ENCODE measurements at places on chromosomes 7 and 10.

GRCh38 chr10:128473911-128474310 is 347.7 kb upstream of the MKI67 start:
- no peak for DNase-seq

DNA sequence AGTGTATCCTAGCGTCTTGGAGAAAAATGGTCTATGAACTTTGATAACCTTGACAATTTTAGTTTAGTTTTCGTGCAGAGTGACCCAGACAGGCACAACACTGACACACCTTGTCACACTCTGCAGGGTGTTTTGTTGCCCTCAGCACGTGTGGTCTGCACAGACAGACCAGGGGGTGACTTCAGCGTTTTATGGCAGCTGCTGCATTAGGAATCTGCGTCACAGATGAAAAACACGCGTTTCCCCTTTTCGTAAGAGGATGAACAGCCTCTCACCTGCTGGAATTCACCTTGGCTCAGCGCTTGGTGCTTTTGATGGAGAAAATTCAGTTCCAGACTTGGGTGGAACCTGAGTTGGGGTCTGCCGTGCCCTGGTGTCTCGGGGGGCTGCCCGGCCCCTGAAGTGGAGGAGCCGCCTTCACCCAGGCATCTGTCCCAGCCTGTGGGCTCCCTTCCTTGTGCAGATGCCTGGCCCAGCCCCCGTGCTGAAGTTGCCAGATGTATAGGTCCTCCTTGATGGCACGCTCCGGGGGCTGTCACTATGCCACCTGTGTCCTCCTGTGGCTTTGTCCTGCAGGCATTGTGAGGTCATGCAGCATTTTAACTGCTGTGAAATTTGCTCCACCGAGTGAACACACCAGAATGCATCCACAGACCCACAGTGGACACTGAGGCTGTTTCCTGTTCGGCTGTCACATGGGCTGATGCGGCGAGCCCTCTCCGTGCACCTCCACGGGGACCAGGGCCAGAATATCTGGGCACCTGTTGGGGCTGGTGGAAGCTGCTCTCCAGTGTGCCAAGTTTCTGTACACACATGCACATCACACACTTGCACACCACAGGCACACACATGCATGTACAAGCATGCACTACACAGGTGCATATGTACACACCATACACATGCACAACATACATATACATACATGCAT is 18.3 kb downstream of the INPP5A start:
- DNase-seq, result no peak

GRCh38 chr7:507623-508300 is 11.9 kb downstream of the PDGFA start:
- no peak for DNase-seq

DNA sequence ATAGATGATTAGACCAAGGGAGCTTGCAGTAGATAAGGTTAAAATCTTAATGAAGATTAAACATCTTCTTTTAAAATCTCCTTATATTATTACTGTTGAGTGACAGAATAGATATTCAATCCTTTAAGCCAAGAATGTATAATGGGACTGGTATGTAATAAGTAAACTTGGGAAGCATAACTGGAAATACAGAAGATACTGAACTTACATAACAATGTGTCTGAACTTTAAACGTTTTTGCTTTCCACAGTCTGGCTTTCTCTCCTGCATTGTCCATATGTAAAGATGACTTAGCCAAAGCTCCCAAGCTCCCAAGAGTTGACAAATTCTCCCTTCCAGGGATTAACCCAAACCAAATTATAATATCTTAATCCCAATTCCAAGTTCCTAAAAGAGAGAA is 129.8 kb downstream of the KCND2 start:
- DNase-seq, result no peak

- DNase-seq, result no peak
Observed at GRCh38 chr7:64999165-65000004, 7.1 kb downstream of the ERV3-1 start.

DNA sequence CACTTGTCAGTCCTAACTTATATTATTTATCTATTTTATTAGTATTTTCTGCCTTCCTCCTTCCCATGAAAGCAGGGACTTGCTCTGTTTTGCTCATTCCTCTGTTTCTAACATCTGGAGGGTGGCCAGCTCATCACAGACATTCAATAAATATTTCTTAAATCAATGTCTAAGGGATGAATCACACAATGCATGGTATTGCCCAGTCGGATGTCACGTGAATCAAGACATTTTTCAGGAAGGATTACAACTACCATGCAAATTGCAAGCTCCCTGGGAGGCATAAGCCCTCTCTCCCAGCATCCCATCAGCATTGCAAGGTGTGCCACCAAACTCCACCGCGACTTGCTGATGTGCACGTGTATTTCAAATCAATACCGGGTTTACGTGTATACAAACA is 146.6 kb upstream of the RNF32 start:
- no peak for DNase-seq

DNA sequence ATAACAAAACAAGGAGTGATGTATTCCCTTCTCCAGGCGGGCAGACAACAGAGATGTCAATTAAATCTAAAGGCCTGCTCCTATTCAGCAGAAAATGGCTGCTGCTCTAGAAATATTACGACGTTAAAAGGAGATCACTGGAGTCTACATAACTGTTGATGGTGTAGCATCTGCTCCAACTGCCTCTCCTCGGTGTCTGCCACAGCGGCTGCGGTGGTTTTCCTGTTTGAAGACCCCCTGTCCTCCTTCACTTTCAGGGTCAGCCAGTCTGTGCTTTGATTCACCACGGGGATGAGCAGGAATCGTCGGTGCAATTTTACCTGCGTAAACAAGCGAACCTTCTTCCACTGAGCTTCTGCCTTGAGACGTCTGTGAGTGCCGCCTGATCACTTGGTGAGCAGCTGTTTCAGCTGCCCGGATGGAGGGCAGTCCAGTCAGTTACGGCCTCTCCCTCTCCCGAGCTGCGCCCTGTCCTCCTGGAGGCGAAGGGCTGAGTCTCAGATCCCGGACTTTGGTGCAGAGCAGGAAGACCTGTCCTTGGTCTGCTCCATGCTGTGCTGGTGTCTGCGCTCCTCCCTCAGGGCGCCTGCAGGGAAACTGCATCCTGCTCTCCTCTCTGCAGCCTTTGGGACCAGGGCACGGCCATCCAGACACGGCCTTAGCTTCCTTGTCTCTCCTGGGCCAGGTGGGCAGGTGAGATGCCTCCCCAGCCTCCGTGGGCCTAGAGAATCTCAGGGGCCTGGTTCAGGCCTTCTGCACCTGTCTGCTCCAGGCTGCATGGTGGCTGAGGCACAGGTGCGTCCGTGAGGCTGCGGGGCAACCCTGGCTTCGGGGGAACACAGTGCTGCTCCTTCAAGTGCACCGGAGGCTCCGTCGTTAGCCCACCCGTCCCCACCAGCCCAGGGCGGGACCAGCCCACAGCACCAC is 326.6 kb downstream of the ADARB2 start:
- no peak for DNase-seq

GRCh38 chr10:15211464-15211979 is 43.0 kb upstream of the NMT2 start:
- no peak for DNase-seq

GRCh38 chr10:74728225-74728624 is 98.2 kb upstream of the KAT6B start:
- no peak for DNase-seq

DNA sequence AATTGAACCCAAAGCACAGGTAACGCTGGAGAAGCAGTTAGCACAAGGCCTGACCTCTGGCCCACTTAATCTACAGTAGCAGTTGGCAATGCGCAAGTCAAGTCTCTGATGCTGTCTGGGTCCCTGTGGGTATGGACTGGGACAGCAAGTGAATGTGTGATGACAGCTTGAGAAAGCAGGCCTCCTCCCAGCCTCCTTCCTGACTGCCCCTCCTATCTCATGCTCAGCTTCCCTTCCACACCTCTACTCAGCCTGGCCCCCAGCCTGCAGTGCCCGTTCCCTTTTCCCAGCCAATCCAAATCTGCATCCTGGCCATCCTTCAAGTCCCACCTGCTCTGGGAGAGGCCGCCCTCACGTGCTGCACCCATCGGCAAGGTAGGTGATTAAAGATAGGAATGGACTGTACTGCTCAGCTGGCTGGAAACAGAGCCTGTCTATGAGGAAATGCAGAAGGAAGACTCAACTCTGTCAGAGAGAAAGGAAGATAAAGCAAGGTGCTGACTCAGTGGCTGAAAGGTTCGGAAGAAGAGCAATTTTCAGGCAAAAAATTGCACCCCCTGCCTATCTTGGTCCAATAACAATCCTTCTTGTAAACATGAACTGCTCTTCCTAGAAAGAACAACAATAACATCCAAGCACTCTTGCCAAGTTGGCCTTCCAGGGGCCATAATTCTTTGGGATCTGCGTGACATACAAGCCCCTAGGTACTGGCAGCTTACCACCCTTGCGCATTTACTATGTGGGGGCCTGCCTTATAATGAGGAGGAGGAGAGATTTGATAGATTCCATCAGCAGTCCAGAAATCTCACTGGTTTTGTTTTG is 16.6 kb upstream of the FGFR2 start:
- DNase-seq, result no peak

DNA sequence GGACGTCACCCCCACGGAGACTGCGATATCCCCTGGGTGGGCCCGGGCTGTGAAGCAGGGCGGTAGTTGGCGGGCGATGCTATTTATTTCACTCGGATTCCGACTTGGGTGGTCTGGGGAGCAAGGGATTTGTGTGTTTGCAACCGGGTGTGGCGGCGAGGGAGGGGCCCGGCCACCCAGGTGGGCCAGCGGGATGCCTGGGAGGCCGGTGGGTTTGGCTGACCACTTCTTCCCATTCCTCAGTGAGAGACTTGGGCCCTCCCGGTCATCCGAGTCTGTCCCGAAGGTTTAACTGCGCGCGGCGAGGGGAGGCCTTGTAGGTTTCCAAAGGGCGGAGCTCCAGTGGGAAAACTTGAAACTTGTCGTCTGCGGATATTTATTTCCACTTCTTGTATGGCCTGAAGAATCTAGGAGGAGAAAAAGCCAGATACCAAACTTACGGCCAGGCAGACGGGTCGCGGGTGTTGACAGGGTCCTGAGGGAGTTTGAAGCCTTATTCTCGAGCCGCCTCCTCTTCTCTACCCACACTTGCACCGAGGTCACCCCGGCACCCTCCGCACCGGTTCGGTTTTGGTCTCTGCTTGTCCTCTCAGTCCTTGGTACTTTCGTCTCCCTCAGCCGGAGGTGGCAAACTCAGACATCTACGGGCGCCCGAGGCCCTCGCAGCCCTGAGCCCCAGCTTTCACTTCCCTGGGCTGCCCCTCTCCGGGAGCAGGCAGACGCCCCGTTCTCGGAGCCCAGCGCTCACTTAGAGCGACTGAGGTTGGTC is 17.9 kb downstream of the ZNF316 start:
- DNase-seq, result no peak

DNA sequence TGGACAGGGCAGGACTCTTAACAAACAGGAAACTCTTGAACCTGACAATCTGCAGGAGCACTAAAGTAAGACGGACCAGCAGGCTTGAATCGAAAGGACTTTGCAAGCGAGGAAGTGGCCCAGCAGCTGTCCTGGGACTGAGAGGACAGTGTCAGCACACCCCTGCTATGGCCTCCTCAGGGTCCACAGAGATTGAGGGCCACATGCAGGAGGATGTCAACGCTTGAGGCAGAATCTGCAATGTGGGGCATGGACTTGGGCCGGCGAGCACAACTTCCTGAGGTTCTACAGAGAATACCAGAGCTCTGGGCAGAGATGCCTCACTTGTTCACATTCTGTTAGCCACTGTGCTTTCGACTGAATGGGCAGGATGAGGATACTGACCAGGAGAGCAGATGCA is 84.4 kb upstream of the EFCAB10 start:
- DNase-seq, result no peak

GRCh38 chr10:116098411-116099022 is 174.5 kb downstream of the GFRA1 start:
- DNase-seq, result no peak

- no peak for DNase-seq
Observed at GRCh38 chr7:24574950-24575349, 1.7 kb downstream of the PALS2 start.

GRCh38 chr10:79367426-79368189 is 20.3 kb downstream of the PPIF start:
- no peak for DNase-seq

DNA sequence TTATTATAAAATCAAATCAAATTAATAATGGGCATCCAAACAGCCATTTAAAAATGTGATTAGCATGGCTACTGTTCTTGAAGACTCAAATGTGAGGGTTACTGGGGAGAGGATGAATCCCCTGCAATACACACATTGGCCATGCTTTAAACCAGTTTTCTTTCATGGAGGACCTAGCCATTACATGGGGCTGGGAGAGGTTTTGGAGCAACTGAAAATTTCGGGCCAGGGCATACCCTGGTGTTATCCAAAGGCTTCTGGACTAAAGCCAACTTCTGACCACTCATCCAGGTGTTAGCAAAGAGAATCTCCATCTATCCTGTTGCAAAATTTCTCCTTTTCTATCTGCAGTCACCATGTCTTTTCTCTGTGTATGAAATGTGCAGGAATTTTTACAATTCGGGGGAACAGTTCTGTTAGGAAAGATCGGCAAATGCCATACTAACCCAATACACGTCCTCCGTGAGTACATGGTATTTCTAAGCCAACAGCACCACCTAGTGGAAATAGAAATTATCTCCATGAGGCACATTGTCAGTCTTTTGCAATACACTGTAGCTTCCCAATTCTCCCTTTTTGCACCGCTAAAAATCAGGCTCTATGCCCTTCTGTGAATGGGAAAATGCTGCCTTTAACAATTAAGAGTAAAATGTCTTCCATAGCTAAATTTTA is 47.0 kb upstream of the ZNF107 start:
- DNase-seq, result no peak

- DNase-seq, result no peak
Observed at GRCh38 chr10:51399840-51400239, 299.6 kb downstream of the CSTF2T start.

- DNase-seq, result no peak
Observed at GRCh38 chr10:60367024-60367423, 22.7 kb downstream of the ANK3 start.

GRCh38 chr10:132336064-132336746 is 4.2 kb downstream of the LRRC27 start:
- DNase-seq, result no peak

- DNase-seq, result no peak
Observed at GRCh38 chr7:16785846-16786245, 19.0 kb downstream of the AGR2 start.

DNA sequence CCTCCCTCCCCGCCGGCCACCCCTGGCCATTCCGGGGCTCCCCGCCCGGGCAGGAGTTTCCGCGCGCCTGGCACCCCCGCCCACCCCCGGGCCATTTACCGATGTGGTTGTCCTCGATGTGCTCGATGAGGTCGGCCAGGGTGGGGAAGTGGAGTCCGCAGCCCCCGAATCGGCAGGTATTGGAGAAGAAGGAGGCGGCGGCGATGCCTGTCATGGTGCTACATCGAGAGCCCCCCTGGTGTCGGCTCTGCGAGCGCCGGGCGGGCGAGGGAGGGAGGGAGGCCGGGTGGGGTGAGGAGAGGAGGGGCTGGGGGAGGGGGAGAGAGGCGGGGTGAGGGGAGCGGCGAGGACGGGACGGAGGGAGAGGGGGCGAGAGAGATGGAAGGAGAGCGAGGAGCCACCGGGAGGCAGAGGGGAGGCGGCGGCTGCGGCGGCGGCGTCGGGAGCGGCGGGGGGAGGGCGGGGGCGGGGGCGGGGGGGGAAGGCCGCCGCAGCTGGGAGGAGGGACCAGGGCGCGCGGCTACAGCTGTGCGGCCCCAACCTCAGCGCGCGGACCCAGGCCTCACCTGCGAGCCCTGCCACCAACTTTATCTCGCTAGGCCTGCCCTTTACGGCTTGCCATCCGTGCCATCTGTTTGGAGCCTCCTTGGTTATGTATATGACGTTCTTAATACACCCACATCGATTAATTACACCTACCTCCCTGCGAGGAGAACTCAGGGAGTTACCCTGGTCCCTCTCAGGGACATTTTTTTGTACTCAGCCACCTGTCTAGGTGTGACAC is at the start of gene JAZF1:
Gene JAZF1 (minus strand): TSS at position 432 of the 784 bp plus-strand sequence.
- DNase-seq, result peak; percentile 12

Measured in activated CD8-positive, alpha-beta memory T cell treated with anti-CD3 and anti-CD28 coated beads for 1 hour (primary cell).